HepG2 (cell line): ENCODE measurements at places on chromosomes 16 and 17.

GRCh38 chr17:58375256-58375655 is 23.3 kb upstream of the SUPT4H1 start:
- no peak for DNase-seq

DNA sequence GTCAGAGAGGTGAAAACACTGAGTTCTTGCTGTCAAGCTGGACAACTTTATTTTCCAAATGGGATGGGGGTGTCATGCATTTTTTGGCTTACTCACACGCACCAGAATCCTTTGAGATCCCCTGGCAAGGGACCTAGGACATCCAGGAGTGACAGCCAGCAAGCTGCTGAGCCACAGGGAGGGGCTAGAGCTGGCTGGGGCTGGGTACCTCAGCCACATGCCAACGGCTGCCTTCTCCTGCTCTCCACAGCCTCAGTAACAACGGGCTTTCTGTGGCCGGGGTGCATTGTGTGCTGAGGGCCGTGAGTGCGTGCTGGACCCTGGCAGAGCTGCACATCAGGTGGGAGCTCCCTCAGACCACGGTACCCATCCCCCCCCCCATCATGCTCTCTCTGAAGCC is 47.6 kb downstream of the NLRC5 start:
- no peak for DNase-seq

GRCh38 chr17:2244545-2245525 is 58.8 kb downstream of the SMG6 start:
- peak; percentile 50 for DNase-seq

GRCh38 chr16:24800586-24800985 is 45.2 kb upstream of the SLC5A11 start:
- peak; percentile 48 for DNase-seq

DNA sequence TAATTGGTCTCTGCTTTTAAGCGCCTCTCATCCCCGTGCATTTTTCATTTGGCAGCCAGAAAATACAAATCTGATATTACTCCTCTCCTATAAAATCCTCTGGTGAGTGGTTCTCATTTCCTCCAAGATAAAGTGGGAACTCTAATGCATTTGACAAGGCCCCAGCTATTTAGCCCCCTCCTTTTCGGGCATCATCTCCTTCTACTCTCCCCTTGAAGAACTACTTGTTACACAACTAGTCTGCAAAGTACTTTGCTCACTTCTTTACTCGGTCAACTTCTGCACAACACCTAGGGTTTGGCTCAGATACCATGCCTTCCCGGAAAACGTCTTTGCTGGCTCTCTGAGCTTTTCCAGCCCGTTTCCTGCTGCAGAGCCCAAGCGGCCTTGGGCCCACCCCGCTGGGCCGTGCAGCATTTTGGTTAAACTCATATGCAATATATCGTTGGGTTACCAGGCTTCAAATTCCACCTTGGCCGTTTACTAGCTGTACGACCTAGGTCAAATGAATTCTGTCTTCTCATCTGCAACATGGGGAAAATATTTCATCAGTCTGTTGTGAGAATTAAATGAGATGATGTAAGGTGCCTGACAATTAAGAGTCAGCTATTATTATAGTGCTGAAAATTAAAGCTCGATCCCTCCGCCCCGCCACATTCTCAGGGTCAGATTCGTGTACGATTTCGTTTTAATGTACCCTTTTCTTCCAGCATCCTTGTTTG is 883 bp upstream of the TAF15 start:
- no peak for DNase-seq

DNA sequence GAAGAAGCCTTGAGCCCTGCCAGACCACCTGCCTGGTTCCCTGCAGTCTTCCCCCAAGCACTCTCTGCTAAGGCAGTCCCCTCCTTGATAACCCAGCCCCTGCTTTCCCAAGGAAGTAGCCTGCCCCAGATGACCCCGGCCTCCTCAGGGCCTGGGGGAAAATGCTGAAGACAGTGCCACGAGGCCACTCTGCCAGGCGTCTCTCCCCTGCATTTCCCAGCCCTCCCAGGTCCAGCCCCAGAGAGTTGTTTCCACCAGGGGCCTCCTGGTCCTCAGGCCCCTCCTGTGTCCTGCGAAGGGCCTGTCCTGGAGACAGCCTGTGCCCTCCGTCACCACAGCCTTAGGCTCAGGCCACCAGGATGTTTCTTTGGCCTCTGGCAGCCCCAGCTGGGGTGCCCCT is 96.4 kb downstream of the CCDC182 start:
- DNase-seq = no peak

DNA sequence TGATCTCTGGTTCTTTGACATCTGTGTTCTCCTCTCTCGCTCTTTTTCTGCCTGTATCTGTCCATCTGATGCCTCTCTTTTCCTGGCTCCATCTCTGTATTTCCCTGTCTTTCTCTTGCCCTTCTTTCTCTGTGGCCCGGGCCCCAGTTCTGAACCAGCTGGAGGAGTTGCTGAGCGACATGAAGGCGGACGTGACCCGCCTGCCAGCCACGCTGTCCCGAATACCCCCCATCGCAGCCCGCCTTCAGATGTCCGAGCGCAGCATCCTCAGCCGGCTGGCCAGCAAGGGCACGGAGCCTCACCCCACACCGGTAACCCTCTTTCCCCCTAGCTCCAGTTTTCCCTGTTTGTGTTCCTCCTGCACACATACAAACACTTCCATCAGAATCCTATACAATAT is 5.8 kb downstream of the RNF227 start:
- no peak for DNase-seq

- no peak for DNase-seq
Observed at GRCh38 chr16:65532258-65532657, 410.4 kb upstream of the CDH11 start.

- no peak for DNase-seq
Observed at GRCh38 chr16:65681406-65681805, 559.5 kb upstream of the CDH11 start.

DNA sequence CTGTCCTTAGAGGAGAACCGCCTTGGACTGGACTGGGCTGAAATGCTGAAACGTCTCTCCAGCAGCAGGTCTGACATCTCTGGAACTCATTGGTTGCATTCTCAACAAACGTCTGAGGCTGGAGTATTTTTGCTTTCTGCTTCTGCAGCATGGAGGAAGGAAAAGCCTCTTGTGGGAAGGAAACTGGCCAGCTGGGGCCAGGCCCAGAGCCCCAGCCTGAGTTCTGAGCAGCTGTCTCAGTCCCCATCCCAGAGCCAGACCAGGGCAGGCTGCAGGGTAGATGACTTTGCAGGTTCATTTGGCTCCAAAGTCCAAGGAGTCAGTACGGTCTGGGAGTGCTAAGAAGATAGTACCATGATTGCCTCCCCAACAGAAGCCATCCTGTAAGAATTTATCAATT is 18.3 kb downstream of the TEKT3 start:
- DNase-seq = no peak

DNA sequence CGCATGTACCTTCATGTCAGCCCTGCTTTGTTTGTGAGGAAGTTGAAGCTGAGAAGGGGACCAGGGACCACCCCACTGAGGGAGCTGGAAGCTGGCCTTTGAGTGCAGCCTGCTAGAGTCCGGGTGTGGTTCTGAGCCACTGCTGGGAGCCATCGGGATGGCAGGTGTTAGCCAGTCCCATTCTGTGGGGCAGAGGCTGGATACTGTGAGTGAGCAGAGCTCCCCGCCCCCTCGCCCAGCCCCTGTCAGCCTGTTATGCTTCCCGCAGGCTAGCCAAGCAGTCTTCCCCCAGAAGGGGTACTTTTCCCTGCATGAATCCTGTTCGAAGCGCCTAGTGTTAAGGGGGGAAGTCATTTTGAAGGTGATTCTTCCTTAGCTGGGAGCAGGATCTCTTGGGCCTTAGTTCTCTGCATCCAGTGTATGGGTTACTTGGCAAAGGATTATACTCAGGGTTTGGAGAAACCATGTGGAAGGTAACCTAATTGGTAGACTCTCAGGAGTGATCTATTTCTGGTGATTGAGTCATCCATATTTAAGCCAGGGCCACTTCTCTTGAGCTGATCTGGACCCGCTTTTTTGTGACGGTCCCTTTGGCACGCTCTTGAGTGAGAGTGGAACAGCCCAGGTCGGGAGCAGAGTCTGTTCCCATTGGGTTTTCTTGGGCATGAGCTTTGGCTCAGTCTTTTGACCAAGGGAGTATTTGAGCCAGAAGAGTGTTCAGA is 23.8 kb downstream of the AKAP1 start:
- DNase-seq = no peak

GRCh38 chr17:80374732-80375585 is 40.0 kb upstream of the ENDOV start:
- DNase-seq = no peak

GRCh38 chr16:25064937-25065336 is 46.6 kb upstream of the LCMT1 start:
- DNase-seq = peak; percentile 65
